Panc1 (cell line): ENCODE measurements at places on chromosomes 5 and 9.

GRCh38 chr9:84230355-84231145, 110.0 kb downstream of the SLC28A3 start:
- no peak overlapping the region for H3K4me3 ChIP-seq
- no peaks in the 10 kb centered on the region for H3K4me1 ChIP-seq
- H3K27ac ChIP-seq, result no peak overlapping the region
- H3K36me3 ChIP-seq, result no peaks in the 10 kb centered on the region

- no peak overlapping the region for H3K27ac ChIP-seq
- no peak for DNase-seq
- H3K27me3 ChIP-seq, result no peaks in the 10 kb centered on the region
- no peaks in the 10 kb centered on the region for H3K36me3 ChIP-seq
- H3K4me1 ChIP-seq, result no peaks in the 10 kb centered on the region
Measured at GRCh38 chr5:139068494-139069151, 129.5 kb downstream of the SIL1 start.

GRCh38 chr5:27727254-27727653, 688.9 kb upstream of the CDH9 start:
- no peaks in the 10 kb centered on the region for H3K36me3 ChIP-seq
- H3K4me1 ChIP-seq, result no peaks in the 10 kb centered on the region
- no peak for DNase-seq
- no peak overlapping the region for H3K27ac ChIP-seq

- no peaks in the 10 kb centered on the region for H3K27me3 ChIP-seq
- no peak for DNase-seq
- no peaks in the 10 kb centered on the region for H3K4me1 ChIP-seq
- no peak overlapping the region for H3K27ac ChIP-seq
Measured at GRCh38 chr9:70105147-70105546, 61.5 kb downstream of the MAMDC2 start.

- no peak overlapping the region for H3K4me3 ChIP-seq
- H3K27me3 ChIP-seq, result no peaks in the 10 kb centered on the region
- no peak overlapping the region for H3K27ac ChIP-seq
- H3K4me1 ChIP-seq, result no peaks in the 10 kb centered on the region
Measured at GRCh38 chr9:108363311-108363710, 492.5 kb downstream of the ACTL7B start.

- H3K4me1 ChIP-seq, result no peaks in the 10 kb centered on the region
- no peak overlapping the region for H3K27ac ChIP-seq
- no peak for DNase-seq
- H3K4me3 ChIP-seq, result no peak overlapping the region
- H3K27me3 ChIP-seq, result no peaks in the 10 kb centered on the region
- H3K36me3 ChIP-seq, result no peaks in the 10 kb centered on the region; the same call in 1 of the 2 replicates
Measured at GRCh38 chr9:77276799-77277198, 99.5 kb downstream of the VPS13A start.

GRCh38 chr5:21684992-21685391, 1168.2 kb downstream of the CDH12 start:
- H3K27me3 ChIP-seq, result no peaks in the 10 kb centered on the region
- no peak for DNase-seq
- no peak overlapping the region for H3K27ac ChIP-seq
- H3K4me1 ChIP-seq, result no peaks in the 10 kb centered on the region

- H3K27ac ChIP-seq, result no peak overlapping the region
- H3K36me3 ChIP-seq, result no peaks in the 10 kb centered on the region
- 0 out of 2 replicates have a peak, but pooled peaks cover 5% of the 10 kb centered on the region for H3K4me1 ChIP-seq
- no peak for DNase-seq
- H3K4me3 ChIP-seq, result no peak overlapping the region
Measured at GRCh38 chr5:10634050-10634449, 70.2 kb downstream of the ANKRD33B start.

DNA sequence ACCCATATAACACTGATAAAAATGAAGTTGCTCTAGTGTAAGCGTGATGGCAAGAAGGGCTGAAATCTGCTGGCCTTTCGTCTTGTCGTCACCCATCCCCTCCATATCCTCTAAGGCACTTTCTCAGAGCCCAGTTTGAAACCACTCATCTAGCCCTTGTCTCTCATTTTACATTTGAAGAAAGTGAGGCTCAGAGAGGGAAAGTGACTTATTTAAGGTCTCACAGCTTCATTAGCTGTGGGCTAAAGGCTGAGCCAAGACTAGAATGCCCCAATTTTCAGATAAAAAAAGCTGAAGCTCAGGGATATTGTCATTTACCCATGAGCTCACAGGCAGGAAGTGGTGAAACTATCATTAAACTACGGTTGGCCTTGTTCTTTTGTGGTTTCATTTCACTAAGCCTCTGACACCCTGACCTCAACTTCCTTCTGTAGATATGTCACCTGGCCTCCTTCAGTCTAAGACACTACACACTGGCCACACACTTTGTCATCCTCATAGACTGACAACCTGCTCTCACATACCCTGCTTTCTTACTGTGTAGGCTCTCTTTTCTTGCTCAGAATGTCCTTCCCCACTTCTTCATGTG, 176.7 kb upstream of the DMAC1 start:
- H3K36me3 ChIP-seq, result no peaks in the 10 kb centered on the region
- no peak overlapping the region for H3K27ac ChIP-seq
- H3K27me3 ChIP-seq, result no peaks in the 10 kb centered on the region
- H3K4me1 ChIP-seq, result no peaks in the 10 kb centered on the region
- no peak for DNase-seq
- H3K4me3 ChIP-seq, result no peak overlapping the region

GRCh38 chr9:89926691-89927220, 321.9 kb downstream of the GADD45G start:
- DNase-seq, result no peak
- no peak overlapping the region for H3K27ac ChIP-seq
- H3K4me3 ChIP-seq, result no peak overlapping the region

- H3K27me3 ChIP-seq, result no peaks in the 10 kb centered on the region
- peaks cover 38% of the 10 kb centered on the region for H3K4me1 ChIP-seq
- no peak overlapping the region for H3K4me3 ChIP-seq
- peak overlapping the region; percentile 3; the same call in 1 of the 2 replicates for H3K27ac ChIP-seq
- no peak for DNase-seq
Measured at GRCh38 chr5:178207917-178208280, 3.6 kb downstream of the HNRNPAB start.

- H3K27ac ChIP-seq, result peak overlapping the region; percentile 85
- no peaks in the 10 kb centered on the region for H3K36me3 ChIP-seq
- DNase-seq, result no peak
- peaks cover 3% of the 10 kb centered on the region; the same call in 1 of the 2 replicates for H3K27me3 ChIP-seq
- H3K4me3 ChIP-seq, result no peak overlapping the region; the same call in 1 of the 2 replicates
Measured at GRCh38 chr9:35813434-35814105, 1.3 kb downstream of the HINT2 start.
